ENCODE measurements at places on chromosomes 7 and 10. TPM values are rescaled to one million over a fixed set of nuclear protein-coding genes. Genes with fewer than 3 reads are reported as not detected.
A peak's percentile ranks its signal among the peaks of the same experiment; 100 is the strongest.

Gene SLC18A3
- total RNA-seq = not detected

DNA sequence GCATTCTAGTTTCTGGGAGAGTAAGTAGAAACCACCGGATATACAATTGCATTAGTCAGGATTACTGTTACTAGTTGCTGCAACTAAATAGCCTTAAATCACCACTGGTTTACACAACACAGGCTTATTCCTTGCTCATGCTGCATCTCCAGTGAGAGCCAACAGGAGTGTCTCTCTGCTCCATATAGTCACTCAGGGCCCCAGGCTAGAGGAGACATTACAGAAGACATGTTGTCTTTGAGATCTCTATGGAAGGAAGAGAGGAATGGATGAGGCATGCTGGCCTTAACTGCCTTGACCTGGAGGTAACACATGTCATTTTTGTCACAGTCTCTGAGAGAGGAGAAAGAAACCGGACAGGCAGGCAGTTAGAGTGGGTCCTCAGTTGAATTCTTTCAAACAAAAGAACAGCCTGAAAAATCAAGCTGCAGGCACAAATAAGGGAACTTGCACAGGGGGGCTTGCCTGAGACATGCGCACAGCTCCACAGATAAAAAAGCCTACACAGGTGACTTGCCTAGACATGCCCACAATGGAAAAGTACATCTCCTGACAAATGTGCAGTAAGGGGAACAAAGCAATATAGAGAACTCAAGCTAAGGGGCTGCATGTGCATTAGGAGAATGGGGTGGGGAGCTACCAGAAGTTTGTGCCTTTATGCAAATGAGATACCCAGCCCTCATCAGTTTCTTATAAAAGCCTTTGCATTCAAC lies 348.0 kb downstream of the TYW1 start:
- no peak for DNase-seq

DNA sequence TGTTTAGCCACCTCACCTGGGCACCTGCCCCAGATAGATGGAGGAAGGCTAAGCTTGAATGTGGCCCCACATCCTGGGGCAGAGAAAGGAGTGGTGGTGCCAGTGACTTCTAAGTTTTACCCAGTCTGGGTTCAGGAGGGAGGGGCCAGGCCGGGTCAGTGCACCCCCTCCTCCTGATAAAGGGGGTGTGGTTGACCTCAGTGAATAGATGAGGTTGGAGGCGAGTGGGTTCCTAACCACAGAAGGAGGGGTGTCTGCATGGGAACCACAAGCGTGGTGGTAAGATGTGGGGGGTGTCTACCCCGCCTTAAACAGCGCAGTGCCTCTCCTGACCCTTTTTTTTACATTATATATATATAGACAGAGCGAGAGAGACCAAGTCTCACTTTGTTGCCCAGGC lies 105.3 kb upstream of the KCTD7 start:
- DNase-seq = peak; percentile 6

Gene LRRD1
- not detected for total RNA-seq

Gene HOXA3
- not detected for total RNA-seq

- no peak for DNase-seq
Observed at GRCh38 chr7:29454899-29455451, 108.7 kb upstream of the PRR15 start.

Gene EGR2
- total RNA-seq = 1.0 TPM

DNA sequence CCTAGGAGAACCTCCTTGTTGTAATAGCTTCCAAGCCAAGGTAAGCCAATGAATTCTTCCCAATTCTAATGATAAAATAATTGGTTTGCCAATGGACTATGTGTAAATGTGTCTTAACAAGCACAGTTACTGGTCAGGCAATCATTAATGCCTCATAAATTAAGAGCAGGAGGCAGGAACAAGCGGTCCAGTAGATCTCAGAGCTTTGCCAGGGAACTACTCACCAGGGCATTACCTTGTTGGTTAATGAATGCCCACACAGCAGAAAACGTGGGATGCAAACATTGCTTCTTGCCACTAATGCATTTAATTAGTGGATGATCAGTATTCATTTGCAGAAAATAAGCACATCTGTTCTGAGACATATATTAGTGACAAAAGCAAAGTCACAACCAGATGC lies 26.7 kb upstream of the ZNF800 start:
- DNase-seq = no peak

Gene CBLL1
- total RNA-seq = 20.5 TPM

DNA sequence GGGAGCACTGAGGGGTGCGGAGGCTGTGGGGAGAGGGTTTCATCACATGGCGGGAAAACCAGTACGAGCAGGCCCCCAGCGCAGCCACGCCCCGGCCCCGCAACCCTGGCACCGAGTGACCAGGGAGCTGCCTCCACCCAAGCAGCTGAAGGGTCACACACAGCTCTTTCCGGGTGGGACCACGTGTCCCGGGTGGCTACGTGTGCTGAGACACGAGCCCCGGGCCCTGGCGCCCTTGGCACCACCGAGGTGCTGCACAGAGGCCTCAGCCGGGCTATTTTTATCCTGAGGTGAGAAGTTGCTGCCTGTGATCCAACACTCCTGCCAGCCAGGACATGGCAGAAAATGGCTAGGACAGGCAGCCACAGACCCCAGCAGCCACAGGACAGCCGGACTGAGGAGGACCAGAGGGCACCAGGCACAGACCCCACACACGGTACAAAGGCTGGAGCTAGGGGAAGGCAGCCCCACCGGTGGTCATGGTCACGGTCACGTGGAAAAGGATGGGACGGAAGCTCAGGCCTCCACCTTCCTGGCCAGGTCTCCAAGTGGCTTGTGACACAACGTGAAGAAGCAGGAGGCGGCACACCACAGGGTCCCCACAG lies 223.7 kb downstream of the MAD1L1 start:
- DNase-seq = peak; percentile 76

Gene GOLGA7B
- total RNA-seq = 0.08 TPM

Gene CDH23
- total RNA-seq = 4.8 TPM

- DNase-seq = no peak
Observed at GRCh38 chr10:108638225-108638624, 1285.1 kb downstream of the XPNPEP1 start.

GRCh38 chr10:124127965-124128810 lies 34.8 kb upstream of the CHST15 start:
- DNase-seq = no peak

Gene CACNB2
- 45.6 TPM for total RNA-seq

GRCh38 chr7:9711259-9711918 lies 1262.3 kb upstream of the PHF14 start:
- DNase-seq = no peak

- DNase-seq = no peak
Observed at GRCh38 chr7:135282561-135283254, 49.1 kb downstream of the STRA8 start.

Gene CPA2
- total RNA-seq = not detected

DNA sequence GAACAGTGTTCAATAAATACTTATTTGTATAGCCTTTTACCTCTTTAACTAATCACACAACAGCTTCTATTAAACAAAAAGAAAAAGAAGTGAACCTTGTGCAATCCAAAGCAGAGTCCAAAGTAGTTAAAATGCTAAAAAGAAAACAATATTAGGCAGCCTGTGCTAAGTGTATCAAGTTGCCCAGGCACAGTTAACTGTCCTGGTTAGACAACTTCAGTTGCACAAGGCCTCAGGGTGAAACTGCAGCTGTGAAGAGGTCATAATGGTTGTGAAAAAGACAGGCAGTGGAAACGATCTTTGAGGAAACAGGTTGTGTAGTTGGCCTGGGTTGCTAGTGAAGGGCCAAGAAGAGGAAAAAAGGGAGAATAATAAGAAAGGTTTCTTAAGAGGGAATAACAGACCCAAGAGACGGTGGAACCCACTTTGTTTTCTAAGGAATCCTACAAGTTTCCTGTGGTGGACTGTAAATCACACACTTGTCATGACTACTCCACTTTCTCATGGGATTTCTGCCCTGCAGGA lies 6.0 kb upstream of the CROT start:
- no peak for DNase-seq

DNA sequence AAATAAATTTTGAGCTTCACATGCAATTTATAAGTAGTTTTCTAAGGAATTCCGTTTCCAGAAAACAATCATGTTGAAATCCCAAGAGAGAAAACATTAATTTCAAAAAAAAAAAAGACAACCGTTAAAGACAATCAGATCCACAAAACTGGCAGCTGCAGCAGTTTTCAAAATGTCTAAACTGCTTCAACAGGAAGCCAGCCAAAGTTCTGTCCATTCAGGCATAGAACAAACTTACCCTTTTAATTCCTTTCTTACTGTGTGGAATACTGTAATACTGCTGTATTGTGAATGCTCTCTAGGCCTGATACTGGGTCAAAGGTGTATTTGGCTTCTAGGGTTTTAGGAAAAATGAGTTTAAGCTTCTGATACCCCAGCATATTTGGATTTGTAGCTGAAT lies 31.6 kb downstream of the HOXA1 start:
- no peak for DNase-seq

DNA sequence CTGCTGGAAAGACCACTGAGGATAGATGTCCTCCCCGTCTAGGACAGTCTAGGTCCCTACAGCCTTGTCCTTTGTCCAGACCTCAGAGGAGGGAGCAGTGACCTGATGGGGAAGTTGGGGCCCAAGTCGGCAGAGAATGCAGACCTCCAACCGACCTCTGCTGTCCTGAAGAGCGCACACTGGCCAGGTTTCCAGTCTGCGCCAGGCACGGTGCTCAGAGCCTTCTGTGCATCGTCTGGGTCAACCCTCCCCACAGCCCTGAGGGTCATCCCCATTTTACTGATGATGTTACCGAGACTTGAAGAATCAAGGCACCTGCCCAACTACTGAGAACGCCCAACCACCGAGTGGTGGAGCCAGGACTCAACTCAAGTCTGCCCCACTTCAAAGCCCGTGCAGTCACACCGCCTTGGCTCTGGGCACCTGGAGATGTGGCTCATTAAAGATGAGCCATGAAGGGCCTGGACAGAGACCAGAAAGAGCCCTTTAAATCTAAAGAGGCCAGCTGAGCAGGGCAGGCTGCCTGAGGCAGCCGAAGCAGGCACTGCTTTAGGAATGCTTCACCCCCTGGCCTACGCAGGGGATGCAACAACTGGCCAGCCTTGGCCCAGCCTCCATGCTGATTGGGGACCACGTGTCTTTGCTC lies 4.4 kb downstream of the ITPRIP start:
- no peak for DNase-seq

DNA sequence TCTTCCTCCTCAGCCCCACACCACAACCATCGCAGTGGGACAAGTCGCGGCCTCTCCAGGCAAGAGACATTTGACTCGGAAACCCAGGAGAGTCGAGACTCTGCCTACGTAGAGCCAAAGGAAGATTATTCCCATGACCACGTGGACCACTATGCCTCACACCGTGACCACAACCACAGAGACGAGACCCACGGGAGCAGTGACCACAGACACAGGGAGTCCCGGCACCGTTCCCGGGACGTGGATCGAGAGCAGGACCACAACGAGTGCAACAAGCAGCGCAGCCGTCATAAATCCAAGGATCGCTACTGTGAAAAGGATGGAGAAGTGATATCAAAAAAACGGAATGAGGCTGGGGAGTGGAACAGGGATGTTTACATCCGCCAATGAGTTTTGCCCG lies 112.1 kb downstream of the NSUN6 start:
- DNase-seq = peak; percentile 68

GRCh38 chr10:50919010-50919409 lies 33.6 kb upstream of the A1CF start:
- DNase-seq = no peak

- DNase-seq = no peak
Observed at GRCh38 chr7:10484767-10485166, 488.9 kb upstream of the PHF14 start.

DNA sequence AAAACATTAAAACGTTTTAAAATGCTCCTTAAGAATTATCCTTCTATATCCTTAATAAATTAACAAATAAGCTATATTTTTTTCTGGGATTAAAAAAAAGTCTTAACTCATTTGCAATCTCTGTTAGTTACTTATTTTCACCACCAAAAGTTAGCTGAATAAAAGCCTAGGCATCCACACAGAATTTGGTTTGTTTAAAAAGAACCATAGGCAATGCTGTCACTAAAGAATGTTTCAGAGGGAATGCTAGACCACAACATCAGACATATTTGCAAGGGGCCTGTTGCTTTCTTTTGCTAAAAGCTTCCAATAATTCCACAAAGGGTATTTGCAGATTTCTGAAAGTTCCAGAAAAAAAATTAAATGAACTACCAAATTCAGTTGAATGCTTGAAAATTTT lies 244.2 kb downstream of the POU6F2 start:
- DNase-seq = no peak

Gene PON2
- 37.4 TPM for total RNA-seq

GRCh38 chr10:14543904-14544210 lies 213.1 kb upstream of the FRMD4A start:
- no peak for DNase-seq

Gene ZNF783
- total RNA-seq = 4.3 TPM

DNA sequence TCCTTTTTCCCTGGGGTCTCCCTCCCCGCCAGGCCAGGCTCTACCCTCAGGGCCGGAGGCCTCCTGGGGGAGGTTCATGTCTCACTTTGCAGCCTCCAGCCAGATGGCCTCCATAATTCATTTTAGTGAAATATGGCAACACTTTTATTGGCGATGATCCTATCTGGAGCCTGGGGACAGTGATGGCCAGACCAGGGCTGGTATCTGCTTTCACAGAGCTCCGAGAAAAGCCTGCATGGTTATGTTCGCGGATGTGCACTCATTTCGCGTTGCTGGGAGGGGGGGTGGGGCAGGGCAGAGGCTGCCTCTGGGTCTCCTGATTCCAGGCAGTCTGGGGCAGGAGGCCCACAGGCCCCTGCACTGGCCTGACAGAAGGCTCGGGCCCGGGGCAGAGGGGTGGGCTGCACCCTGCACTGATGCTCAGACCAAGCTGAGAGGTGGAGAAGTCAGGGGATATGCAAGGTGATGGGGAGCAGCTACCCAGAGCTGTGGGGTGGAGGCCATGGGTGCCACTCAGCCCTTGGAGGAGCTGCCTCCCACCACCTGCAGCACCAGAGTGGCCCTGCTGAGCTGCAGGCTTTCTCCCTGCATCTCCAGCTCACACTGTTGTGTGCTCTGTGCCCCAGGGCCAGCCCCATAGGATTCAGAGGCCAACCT lies 85.3 kb upstream of the RET start:
- DNase-seq = peak; percentile 45

Gene ADAM22
- total RNA-seq = 1.2 TPM

- no peak for DNase-seq
Observed at GRCh38 chr7:3282457-3282856, 18.6 kb upstream of the SDK1 start.

Gene ADIRF
- total RNA-seq = 54.6 TPM

- DNase-seq = no peak
Observed at GRCh38 chr7:906776-907157, 30.4 kb downstream of the GET4 start.

Gene MYL10
- total RNA-seq = not detected

- no peak for DNase-seq
Observed at GRCh38 chr7:148963583-148964482, 64.5 kb downstream of the PDIA4 start.

Gene LRWD1
- 10.0 TPM for total RNA-seq

Gene NAT16
- total RNA-seq = not detected
